ENCODE measurements at places on chromosomes 5 and 9.

DNA sequence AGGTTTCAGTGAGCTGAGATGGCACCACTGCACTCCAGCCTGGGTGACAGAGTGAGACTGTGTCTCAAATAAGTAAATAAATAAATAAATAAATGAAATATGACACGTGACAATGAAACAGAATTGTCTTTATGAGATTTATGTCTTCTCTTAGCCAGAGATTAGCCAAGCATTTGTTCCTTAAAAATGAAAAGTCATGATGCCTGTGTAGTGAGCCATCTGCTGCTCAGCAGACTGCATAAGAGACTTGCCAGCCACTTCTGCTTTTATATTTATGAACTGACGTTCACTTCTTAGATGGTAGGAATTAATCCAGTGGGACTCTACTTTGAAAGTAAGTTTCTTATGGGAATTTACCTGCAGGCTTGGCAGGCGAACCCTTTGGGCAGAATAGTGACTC lies 227.4 kb downstream of the NR3C1 start:
- DNase-seq: no peak

DNA sequence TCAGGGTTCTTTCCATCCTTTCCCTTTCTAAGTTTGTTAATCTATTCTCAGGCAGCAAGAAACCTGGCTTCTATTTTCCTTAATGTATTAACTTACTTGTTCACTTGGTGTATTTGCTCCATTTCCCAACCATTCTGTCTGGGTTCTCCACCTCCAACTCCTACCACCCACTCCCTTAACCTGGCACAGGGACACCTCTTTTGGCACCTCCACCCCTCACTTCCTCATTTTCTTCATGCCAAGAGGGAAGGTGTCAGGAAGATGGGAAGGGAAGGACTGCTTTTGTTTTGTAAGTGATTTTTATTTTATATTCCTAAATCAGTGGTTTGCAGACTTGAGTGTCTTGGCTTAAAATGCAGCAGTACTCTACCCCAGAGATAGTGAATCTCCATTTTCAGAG lies 166.1 kb downstream of the TRIO start:
- DNase-seq: no peak

DNA sequence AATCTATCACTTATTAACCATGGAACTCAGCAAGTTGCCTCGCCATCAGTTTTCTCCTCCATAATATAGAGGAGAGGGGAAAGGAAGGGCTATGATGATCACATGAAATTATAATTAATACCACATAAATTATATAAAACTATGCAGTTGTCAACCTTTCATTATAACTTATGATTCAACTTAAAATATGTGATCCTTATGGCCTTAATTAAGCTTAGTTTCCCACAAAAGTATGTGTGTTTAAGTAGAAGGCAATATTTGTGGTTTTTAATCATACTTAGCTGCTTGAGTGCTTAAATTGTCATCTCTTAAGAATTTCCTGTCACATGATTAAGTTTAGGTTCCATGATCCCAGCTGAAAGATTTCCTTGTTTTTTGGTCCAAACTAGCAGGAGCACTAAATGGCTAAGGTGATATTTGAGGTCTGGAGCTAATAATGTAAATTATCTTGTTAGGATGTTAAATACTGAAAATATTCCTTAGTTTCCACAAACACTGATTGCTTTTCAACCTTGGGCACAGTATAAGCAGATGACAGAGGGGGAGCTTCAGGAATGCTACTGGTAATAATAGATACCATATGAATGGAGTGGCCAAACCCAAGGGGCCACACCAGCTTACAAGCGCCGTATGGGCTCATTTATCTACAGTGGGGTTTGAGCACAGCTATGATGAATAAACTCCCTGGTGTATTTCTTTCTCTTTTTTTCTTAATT lies 26.4 kb upstream of the F2R start:
- DNase-seq: no peak

DNA sequence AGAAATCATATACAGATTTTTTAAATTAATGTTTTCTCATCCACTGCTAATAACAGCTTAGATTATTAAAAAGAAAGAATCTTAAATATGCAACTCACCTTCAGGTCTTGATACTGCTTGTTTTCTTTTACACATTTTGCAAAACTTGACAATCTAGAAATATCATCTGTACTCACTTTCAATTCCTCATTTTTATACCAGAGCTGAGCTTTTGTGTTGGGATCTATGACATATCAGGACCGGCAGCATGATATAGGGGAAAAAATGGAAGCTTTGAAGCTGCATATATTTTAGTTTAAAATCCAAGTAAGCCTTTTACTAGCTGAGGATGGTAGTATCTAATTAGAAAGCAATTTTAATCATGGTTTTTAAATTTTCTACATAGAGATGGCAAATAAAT lies 75.7 kb upstream of the SMARCA2 start:
- DNase-seq: no peak

DNA sequence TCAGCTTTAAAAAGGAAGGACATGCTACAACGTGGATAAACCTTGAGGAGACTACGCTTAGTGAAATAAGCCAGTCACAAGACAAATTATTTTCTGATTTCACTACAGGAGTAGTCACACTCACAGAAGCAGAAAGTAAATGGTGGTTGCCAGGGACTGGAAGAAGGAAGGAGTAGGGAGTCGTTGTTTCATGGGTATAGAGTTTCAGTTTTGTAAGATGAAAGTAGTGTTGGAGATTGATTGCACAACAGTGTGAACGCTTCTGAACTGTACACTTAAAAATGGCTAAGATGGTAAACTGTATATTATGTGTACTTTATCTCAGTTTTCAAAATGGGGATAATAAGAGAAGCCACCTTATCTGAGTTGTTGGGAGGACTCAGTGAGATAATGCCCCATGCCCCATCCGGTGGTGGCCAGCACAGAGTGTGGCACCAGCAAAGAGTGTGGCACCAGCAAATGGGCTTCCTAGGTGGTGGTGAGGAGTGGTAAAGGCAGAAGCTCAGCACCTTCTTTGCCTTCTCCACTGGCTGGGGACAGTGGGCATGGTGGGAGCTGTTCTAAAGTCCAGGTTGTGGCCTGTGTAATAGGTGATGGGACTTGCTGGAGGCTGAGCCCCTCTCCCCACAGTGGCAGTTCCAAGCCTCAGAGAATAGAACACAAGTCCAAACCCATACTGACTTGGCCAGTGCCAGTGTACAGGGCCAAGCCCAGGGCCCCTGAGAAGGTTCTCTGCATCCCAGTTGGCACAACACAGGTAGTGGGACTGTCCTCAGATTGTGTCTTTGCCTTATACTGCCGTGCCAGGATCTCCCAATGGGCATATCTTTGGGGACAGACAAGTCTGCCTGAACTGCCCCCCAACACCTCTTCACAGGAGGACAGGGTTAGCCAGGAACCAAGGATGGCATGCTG lies 4.4 kb downstream of the SLC22A4 start:
- DNase-seq: no peak

- DNase-seq: no peak
Measured at GRCh38 chr5:65900746-65901145, 25.6 kb upstream of the ERBIN start.

GRCh38 chr9:698276-698675 lies 143.2 kb upstream of the DMRT1 start:
- no peak for DNase-seq

DNA sequence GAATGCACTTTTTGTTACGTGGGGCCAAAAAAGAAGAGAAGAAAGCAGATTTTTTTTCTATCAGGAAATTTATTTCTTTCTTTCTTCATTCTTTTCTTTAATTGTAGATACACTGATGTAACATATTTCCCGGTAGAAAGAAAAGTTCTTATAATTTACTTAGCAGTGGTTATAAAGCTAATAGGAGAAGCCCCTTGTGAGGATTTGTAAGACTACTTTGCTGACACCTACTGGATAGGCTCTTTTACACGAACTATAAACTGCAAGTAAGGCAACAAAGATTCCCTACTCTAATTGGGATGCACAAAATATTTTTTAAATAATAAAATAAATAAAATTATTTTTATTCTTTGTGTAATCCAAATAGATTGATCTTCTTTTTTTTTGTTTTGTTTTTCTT lies 284.4 kb downstream of the DNAH5 start:
- peak; percentile 58 for DNase-seq

DNA sequence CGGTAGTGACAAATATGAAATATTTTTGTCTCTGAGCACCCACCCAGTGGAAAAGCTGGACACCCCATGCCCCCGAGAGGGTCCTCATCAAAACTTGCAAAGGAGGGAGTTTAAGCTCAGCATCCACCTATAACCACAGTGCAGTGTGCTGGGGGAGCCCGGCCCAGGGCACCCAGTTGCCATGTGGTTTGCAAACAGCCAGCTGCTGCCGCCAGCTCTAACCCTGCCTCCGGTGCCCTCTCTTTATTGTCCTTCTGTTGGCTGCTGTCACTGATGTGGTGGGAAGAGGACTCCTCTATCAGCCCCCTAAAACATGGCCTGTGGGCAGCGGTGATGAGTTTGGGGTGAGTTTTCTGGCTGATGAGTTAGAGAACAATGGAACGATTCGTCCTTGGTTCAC lies 160.9 kb upstream of the MVB12B start:
- DNase-seq: no peak

GRCh38 chr9:70012569-70012968 lies 31.1 kb upstream of the MAMDC2 start:
- no peak for DNase-seq

- DNase-seq: no peak
Measured at GRCh38 chr5:67350618-67351201, 154.1 kb upstream of the CD180 start.

DNA sequence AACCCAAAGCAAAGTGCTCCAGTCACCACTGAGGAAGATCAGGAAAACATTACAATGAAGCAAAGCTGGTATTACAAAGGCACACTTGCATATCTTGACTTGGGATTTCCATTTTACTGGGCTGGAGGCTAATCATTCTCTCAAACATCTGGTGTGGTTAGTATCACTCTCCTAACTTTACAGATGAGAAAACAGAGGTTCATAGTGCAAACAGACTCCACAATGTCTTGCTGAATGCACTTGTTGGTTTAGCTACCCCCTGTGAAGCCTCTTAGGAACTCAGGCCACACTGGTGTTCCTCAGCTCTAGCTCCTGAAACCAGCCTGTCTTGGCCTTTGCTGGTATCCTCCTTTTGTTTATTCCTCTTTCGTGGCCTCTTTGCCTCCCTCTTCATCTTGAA lies 29.5 kb upstream of the SMAD5 start:
- no peak for DNase-seq

DNA sequence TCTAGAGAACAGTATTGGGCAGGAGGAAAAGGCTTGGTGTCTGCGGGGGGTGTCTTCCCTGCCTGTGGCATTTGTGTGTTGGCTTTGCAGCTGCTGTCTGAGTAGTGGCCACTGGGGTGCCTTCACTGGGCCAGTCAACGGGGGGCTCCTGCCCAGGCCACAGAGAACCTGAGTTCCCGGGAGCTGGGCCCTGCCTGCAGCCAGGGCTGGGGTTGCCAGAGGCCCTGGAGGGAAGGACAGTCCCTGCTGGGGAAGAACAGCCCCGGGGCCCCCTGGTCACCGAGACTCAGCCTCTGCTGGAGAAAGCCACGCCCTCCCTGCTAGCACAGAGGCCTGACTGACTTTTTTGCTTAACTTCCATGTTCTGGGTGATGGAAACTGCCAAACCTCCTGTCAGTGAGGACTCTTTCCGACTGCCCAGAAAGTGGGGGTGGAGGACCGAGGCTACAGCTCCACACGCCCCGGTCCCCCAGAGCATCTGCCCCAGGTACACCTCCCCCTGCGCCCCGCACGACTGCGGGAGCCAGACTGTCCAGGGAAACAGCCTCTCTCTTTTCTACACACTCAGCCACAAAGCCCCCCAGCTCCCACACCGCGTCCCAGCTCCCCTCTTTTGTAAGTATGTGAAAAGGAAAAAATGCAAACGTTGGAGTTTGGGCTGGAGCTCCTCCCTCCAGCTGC lies 133.4 kb downstream of the DAB2IP start:
- no peak for DNase-seq

GRCh38 chr5:172616730-172617129 lies 24.3 kb upstream of the NEURL1B start:
- no peak for DNase-seq

DNA sequence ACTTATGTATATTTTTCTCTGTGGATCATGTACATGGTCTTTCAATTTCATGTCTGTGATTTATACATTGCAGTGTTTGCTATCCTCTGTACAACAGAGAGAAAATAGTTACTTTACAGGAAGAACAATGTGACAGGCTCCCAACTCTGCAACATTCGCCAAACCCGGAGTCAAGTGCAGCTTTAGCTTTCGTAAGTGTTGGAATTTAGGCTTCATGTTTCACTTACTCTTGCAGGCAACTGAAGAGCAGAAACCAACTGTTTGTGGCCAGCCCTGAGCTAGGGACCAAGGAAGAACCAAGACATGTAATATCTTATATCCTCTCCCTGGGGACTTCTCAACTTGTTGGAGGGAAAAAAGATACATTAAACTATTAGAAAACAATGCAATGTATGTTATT lies 147.9 kb downstream of the C5orf15 start:
- no peak for DNase-seq

All from spinal cord (tissue), 10 donors.